ENCODE measurements at places on chromosomes 1 and 21.

GRCh38 chr1:235397733-235398132, 30.5 kb downstream of the TBCE start:
- no peak for DNase-seq

- DNase-seq = no peak
These were observed 42.1 kb downstream of the KIF1B start for GRCh38 chr1:10252508-10252907.

DNA sequence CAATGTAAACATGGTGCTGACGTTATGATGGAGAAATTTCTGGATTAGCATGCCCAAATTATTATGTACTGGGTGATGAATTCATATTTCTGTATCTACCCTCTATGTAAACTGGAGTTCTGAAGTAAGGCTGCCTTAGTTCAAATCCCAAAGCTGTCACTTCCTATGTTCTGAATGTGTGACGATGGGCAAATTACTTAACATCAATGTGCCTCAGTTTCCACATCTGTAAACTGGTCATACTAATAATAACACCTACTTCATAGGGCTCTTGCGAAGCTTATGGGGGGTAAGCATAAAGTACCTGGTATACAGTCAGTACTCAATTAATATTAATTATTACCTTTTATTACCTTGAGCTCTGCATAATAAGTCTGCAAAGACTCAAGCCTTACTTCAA, 45.6 kb downstream of the SLC30A10 start:
- DNase-seq = no peak

DNA sequence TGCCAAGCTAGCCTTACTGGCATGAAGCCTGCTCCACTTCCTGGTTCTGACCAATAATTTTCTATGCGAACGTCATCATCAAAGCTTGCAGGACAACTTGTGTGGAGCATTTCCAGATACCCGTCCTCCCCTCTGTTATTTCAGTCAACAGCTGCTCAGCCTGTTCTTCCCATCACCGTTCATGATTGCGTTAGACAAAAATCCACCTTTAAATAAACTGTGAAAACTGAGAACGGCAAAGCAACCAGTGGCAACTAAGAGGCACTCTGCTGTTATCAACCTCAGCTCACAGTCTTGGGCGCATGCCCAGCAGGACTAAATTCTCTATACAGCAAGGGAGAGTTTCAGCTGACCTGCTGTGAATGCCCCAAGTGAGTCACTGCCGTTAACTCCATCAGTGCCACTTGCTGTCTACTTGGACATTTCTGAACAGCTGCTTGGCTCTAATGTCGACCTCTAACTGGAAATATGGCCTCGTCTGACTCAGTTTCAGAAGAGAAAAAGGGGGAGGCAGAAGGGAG, 207.4 kb upstream of the RUNX1 start:
- DNase-seq = peak; percentile 91

GRCh38 chr1:45968941-45969666, 163.3 kb downstream of the PIK3R3 start:
- no peak for DNase-seq

- no peak for DNase-seq
These were observed 124.2 kb downstream of the ATP6V1G3 start for GRCh38 chr1:198416296-198416695.

GRCh38 chr1:185670187-185670627, 64.0 kb upstream of the HMCN1 start:
- DNase-seq = peak; percentile 62

- DNase-seq = peak; percentile 81
These were observed 61.1 kb downstream of the XCL1 start for GRCh38 chr1:168637350-168637991.

DNA sequence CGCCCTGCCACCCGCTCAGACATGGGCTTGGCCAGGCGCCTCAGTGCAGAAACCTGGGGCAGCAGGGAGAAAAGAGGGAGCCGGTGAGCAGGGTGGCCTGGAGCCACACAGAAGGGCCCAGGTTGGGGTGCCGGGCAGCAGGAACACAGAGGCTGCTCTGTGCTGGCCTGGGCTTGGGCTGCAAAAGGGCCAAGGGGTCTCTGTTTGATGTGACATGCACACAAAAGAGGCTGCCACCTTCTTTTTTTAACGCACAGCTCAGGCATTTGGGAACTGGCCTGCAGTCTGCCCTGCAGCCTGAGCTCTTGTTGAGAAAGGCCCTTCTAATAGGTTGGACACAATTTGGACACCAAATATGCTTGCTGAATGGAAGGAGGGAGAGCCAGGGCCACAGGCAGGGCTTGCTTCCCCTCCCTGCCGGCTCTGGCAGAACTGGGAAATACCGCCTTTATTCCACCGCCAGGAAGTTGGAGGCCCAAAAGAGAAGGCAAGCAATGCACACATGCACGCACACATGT, 32.4 kb downstream of the KIF21B start:
- DNase-seq = no peak

DNA sequence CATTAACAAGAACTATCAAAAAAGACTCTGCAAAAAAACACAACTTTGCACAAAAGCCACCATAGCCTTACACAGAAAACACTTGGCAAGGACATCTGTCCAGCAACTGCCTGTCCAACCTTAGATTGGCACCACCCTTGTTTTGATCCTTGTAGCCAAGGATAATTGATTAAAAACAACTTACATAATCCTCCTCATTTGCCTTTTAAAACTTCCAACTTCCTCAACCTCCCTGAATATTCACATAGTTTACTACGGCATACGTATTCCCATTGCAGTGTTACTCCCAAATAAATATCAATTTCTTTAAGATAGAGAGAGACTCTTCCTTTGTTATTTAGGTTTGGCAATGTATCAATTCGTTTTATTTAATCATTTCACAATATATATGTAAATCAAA, 72.4 kb downstream of the AGBL4 start:
- DNase-seq = no peak

- DNase-seq = no peak
These were observed 35.9 kb upstream of the NEK2 start for GRCh38 chr1:211711315-211711705.

GRCh38 chr1:93150729-93151128, 29.5 kb downstream of the TMED5 start:
- no peak for DNase-seq

GRCh38 chr1:223301371-223301770, 62.6 kb downstream of the SUSD4 start:
- no peak for DNase-seq

DNA sequence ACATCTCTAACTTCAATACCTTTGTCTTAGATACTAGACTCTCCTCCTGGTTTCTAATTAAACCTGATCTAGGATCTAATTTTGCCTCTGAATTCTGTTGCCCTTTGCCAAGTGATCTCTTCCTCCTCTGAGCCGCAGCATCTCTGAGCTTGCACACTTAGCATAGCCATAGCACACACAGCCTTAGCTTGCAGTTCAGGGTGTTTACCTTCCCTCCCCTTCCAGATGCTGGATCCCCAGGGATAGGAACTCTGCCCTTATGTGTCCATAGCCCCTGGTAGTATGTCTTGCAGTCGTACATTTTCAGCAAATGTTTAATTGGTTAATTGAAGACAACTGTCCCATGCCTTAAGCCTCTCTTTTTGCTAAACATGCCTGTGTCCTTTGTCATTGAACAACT, 30.3 kb downstream of the SELL start:
- no peak for DNase-seq

- DNase-seq = peak; percentile 68
These were observed 14.7 kb downstream of the JUN start for GRCh38 chr1:58768971-58769808.

DNA sequence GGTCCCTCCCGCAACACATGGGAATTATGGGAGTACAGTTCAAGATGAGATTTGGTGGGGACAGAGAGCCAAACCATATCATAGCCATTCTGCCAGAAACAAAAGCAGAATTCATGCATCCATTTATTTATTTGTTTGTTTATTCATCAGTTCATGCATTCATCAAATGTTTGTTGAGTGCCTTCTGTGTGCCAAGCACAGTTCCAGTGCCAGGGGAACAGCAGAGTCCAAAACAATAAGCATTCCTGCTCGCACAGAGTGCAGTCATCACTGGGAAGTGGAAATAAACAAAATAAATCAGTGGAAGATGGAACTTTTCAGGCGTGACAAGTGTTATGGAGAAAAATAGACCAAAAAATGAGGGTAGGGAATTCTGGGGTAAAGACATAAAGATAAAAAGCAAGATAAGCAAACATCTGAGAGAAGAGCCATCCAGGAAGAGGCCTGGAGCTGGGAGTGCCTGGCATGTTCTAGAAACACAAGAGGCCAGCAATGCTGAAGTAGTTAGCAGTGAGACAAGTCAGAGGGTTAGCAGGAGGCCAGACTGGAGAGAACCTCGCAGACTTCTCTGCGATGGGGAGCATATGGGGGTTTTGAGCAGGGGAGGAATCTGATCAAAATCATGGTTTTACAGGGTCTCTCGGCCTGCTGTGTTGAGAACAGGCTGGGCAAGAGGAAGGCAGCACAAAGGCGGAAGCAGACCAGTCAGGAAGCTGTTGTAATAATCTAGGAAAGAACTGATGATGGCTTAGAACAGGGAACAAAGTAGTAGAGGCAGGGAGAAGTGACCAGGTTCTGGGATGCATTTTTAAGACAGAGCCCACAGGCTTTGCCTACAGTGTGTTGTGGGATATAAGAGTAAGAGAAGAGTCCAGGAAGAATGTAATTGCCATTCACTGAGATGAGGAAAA, 113.2 kb downstream of the GLUL start:
- DNase-seq = no peak

- peak; percentile 72 for DNase-seq
These were observed 13.1 kb downstream of the MAP1LC3C start for GRCh38 chr1:241985787-241986186.

- peak; percentile 84 for DNase-seq
These were observed 25.1 kb downstream of the NENF start for GRCh38 chr1:212457740-212458338.

DNA sequence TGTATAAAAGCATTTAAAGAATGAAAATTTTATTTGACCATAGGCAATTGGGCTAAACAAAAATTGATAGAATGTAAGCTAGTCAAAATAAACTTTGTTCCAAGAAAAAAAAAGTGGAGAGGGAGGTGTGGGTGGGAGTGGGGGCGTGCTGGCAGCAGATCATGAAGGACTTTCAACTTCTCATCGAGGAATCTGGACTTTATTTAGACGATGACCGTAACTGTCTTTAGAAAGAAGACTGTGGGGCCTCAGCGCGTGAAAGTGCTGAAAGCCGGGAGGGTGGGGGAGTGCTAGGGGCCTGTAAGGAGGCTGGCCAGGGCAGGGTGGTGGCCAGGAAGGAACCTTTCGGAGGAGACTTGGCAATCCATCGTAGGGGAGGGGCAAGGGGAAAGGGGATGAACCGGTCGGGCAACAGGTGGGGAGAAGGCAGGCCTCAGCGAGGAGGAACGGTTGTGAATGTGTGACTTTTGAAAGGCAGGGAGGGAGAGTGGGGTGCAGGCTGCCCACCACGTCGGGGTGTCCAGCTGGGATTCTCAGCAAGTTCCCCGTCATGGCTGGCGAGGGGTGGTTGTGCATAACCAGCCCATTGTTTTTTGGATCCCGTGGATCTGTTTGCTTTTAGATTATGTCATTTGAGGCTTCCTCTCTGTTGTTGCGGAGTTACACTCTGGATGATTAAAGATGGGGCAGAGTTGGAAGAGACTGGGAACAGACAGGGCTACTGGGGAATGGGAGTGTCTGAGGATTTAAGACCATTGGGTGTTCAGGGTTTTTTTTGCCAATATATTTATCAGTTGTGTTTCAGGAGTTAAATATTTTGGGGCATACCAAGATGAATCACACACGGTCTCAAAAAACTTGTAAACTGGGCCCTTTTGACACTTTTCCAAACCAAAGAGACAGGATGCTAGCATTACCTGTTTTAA, 35.5 kb downstream of the HUNK start:
- DNase-seq = no peak

DNA sequence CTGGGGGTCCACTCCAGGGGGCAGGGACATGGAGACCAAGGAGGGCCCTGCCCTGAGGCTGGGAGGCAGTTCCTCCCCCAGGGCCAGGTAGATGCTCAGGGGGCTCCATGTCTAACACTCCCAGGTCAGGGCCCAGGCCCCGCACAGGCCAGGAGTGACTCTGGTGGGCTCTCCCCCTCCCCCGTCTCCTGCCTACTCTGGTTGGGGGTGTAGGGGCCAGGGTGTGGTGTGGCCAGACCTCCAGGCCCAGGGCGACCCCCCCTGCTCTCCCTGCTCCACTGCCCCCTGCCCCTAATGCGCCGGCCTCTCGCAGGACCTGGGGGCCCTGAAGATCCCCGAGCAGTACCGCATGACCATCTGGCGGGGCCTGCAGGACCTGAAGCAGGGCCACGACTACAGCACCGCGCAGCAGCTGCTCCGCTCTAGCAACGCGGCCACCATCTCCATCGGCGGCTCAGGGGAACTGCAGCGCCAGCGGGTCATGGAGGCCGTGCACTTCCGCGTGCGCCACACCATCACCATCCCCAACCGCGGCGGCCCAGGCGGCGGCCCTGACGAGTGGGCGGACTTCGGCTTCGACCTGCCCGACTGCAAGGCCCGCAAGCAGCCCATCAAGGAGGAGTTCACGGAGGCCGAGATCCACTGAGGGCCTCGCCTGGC, 19.7 kb upstream of the CCDC27 start:
- no peak for DNase-seq

- DNase-seq = no peak
These were observed 169.3 kb upstream of the ETV3 start for GRCh38 chr1:157307491-157307890.

GRCh38 chr21:41207401-41208375, 39.7 kb downstream of the BACE2 start:
- DNase-seq = peak; percentile 89

- no peak for DNase-seq
These were observed 67.8 kb downstream of the SIK1 start for GRCh38 chr21:43358940-43359822.

DNA sequence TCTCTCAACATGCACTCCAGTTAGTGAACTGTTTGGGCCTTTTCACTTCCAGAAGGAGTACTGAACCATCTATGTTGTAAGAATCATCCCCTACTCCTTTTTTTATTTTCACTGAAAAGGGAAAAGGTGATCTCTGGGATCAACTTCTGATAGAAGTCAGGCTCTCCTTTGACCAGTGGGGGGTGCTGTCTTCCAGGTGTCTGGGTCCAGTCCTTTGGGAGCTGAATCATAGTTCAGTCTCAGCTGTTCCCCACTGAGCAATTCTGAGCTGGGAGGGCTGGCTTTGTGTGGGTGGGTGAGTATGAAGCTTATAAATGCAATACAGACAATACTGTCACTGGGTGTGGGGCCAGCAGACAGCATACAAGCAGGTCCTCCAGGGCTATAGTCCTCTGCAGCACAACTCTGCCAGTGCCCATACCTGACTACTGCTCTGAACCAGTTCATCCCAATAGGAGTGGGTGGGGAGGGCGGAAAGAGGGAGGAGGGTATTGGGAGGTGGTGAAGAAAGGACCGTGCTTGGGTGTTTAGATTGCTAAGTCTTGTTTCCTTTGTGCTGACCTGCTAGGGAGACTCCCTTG, 12.5 kb upstream of the SARS1 start:
- peak; percentile 72 for DNase-seq

- DNase-seq = no peak
These were observed 51.6 kb downstream of the ZNF644 start for GRCh38 chr1:90970208-90970607.

GRCh38 chr1:32393136-32393535, 1.1 kb downstream of the BSDC1 start:
- no peak for DNase-seq

Data from SK-MEL-5 (cell line).